NCI-H510A treated with DMSO at 0.1 percent for 48 hours (cell line): ENCODE measurements at places on chromosomes 5 and 9.

DNA sequence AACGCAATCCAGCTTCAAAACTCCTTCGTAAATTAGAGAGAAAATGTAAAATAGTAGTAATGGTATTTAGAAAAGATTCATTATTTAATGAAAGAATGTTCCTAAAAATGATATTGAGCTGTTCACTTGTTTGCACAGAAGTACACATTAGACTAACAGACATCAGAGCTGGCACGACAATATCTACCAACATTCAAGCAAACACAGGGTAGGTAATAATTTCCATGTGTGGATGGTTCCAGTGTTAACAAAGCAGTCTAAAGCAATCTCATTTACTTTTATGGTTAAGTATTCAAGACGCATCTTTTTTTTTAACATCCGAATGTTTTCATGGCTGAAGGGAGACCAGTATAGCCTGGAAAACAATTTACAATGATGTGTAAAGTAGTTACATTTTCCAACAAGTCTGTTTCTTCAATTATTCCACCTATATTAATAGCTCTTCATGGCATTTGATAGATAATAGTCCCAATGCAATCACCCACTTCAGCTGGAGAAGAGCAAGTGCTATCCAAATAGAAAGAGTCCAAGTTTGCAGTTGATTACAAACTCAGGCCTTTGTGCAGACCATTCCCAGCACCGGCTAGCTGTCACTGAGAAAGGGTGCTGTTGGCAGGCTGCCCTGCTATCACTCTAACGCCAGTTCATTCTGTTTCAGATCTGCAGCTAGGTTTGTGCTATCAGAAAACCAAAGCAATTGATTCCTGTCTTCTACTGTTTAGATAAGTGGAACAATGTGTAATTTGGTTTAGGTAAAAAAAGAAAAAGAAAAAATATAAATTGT is 458.8 kb downstream of the DTWD2 start:
- DNase-seq, result no peak

DNA sequence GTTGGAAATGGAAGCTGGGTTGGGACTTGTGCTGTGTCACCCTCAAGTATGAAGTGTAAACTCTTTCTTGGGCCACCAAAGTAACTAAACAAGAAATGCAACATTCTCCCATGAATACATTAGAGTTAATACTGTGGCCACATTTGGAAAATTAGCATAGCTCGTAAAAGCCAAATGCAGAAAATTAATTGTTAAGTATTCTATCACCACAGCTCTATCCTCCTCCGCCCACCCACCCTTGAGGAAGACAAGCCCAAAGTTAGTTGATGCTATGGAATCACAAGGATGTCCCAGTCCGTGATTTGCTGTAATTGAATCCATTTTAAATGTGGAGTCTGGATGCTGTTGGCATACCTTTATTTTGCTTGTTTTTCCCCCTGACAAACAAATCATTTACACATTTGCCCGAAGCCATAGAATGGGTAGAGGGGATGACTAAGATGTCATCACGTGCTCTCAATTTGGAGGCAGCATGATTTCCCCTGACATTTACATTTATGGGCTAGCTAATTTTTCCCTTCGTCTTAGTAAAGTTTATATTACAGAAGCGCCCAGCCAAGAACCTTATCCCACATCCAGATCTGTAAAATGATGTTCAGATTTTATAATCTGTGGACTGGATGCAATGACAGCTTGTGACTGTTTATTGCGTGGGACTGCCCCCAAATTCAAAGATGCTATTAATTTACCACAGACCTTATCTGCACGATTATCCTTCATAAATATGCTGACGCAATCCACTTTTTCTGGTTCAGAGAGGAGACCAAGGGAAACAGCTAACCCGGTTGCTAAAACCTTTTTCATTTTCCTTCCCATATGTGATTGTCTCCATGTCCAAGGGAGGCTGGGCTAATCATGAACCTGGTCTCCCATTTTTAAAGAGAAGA is 3.7 kb downstream of the MSX2 start:
- DNase-seq, result no peak

- no peak for DNase-seq
Measured at GRCh38 chr5:107359033-107359915, 311.5 kb downstream of the EFNA5 start.

DNA sequence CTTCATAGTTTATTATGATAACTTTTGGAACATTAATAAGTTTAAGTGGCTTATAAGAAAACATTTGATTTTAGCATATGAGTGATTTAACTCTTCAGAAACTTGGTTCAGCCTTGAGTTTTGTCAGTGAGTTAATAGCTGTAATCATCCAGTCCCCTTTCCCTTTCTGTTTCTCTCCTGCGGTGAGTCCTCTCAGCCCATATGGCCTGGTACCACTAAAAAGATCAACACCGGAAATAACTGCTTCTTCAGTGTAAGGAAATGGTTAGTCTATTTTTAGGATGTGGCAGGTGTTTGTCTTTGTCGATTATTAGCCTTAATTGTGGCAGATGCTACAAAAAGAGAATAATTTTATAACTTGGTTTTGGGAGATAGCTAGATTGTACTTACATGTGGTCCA is 120.2 kb upstream of the GRHPR start:
- peak; percentile 37 for DNase-seq

DNA sequence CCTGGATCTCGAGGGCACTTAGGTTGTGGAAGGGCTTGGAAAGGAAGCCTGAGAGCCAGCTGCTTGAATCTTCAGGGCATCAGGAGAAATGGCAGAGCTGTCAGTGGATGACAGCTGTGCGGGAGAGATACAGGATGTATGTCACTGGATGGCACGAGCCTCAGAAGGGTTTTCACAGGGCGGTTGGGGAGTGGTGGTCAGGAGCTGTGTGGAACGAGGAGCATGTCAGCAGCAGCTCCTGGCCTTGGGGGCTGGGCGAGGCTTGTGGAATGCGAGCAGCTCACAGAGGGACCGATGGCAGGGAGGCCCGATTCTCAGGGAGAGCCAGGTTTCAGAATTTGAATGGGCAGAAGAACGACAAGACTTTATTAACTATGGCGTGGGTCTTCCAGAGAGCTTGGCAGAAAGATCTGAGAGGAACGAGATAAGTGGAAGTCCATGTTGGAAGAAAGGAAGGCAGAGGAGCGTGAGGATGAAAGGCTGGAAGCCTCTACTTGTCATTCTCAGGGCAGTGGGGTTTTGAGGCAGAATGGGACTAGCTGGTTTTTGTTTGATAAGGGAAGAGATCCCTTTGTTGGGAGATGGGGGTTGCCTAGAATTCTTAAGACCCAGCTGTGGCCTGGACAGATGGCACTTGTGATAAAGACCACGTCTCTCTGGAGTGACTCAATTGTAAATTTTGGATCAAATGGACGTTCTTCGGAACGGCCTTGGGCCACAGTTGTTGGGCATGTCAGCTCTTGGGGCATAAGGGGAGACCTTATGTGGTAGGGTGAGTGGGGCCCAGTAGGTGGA is 60.3 kb downstream of the SNX30 start:
- no peak for DNase-seq

DNA sequence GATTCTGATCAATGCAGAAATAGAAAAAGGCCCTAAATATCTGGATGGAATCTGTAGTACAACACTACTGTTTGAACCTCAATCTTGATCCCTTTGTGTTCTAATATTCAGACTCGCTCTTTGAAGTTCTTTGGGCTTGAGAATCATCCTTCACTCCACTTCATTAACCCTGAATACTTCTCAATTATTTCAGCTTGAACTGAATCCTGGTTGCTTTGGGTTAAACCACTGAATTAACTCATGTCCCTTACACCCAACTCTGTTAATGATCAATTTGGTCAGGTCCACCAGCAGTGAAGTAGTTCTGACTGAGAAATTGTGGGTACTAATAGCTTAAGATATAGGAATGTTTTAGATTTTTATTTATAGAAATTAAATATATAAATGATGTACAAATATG is 1707.2 kb upstream of the ACO1 start:
- no peak for DNase-seq

DNA sequence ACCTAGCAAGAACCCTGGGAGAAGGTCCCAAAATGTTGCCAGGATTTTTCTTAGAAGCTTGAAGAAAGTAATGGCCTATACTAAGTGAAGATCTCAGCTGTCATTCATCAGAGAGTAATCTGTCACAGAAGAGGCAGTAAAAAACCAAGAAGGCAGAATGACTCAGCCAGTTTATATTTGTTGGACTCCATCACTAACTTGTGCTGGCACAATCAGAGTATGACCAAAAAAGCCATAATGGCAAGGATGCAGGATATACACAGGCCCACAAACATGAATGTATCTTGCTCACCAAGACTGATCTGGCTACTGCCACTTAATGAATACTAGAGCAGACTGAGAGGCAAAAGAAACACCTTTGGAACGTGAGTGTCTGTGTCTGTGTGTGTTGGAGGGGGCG is 104.0 kb upstream of the POU5F2 start:
- DNase-seq, result no peak
